ENCODE measurements at places on chromosomes 1 and 21.

GRCh38 chr1:206933333-206933945, 11.7 kb upstream of the FCMR start:
- DNase-seq, result peak; percentile 49

GRCh38 chr1:9724706-9725476, 73.4 kb downstream of the PIK3CD start:
- peak; percentile 92 for DNase-seq

DNA sequence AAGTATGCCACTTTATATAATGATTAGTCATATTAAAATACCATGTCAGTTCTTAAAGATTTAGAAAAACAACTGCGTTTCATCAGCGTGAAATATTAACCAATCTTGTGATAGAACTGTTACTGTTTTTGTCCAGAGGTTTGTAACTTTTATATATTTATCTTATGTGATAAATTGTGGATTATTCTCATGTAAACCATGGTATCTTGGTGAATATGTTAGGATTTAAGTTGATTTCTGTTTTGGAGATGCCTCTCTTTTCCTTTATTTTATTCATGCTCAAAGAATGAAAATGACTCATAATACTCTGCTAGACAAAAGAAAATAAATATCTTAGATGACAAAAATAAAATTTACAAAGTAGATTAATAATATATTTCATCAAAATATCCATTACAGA, 88.4 kb downstream of the ADGRL4 start:
- DNase-seq, result no peak

GRCh38 chr1:2645776-2646175, 13.0 kb upstream of the MMEL1 start:
- DNase-seq, result no peak

- no peak for DNase-seq
Observed at GRCh38 chr1:61420243-61420642, 304.7 kb downstream of the TM2D1 start.

Data from HuH-7.5 (cell line).